SK-N-SH treated with all-trans-retinoic acid at 6 μM for 48 hours (cell line): ENCODE measurements at places on chromosomes 11 and 22.

GRCh38 chr11:8326337-8326736 is 62.7 kb upstream of the LMO1 start:
- no peak for ATAC-seq

- ATAC-seq, result peak; percentile 40
These were observed 827 bp downstream of the PHF21B start for GRCh38 chr22:45008751-45009605.

DNA sequence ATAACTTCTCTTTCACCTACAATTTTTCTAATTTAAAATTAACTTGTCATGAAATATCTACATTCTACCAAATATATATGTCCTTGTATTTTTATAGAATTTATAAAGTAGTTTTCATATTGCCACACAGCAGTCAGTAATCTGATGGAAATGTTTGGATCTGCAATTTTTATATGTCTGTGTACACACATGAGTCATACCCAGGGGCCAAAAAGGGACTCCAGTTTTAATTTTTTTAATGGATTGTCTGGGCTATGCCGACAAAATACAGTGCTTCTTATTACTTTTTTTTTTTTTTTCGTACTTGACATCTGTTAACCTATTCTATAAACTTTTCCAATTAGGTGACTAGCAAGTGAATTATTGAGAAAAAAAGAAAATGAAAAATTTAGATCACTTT is 6.3 kb downstream of the GUCY1A2 start:
- ATAC-seq, result peak; percentile 71

DNA sequence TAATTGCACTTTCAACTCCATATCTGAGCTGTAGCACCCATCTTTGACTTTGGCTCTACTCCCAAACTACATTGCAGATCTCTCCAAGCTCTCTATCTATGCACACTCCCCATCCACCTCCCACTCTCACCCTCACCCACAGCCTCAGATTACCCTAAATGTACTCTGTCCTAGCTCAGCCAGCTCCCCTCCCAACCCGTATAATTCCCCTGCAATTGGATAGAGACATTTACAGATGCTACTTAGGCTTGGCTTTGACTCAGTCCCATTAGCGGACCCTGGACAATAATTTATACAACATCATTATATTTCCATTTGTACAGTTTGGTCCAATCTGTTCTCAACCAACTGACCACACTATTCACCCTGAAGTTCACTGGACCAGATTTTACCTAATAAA is 338.9 kb upstream of the ANO3 start:
- ATAC-seq, result no peak

GRCh38 chr11:69598147-69598546 is 42.8 kb upstream of the CCND1 start:
- ATAC-seq, result peak; percentile 46; the same call in 1 of the 3 replicates

GRCh38 chr11:9821008-9821752 is 157.3 kb downstream of the SWAP70 start:
- peak; percentile 94 for ATAC-seq

- ATAC-seq, result no peak; the same call in 2 of the 3 replicates
These were observed 108.7 kb upstream of the PITPNB start for GRCh38 chr22:28027453-28028448.

DNA sequence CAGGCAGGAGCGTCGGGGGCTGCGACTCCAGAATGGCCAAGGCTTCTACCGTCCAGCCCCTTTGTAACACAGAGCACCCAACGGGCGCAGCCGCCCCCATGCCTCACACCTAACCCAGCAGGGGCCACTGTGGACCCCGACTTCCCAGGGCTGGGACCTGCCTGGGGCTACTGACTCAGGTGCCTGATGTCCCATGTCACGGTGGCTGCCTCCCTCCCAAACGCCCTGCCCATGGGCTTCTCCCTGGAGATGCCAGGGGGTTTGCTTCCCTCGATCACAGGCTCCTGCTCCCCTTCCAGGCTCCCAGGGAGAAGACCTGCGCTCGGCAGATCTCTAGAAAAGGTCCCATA is 84.0 kb downstream of the MYEOV start:
- no peak for ATAC-seq

GRCh38 chr11:104467404-104467803 is 303.5 kb upstream of the PDGFD start:
- no peak for ATAC-seq

DNA sequence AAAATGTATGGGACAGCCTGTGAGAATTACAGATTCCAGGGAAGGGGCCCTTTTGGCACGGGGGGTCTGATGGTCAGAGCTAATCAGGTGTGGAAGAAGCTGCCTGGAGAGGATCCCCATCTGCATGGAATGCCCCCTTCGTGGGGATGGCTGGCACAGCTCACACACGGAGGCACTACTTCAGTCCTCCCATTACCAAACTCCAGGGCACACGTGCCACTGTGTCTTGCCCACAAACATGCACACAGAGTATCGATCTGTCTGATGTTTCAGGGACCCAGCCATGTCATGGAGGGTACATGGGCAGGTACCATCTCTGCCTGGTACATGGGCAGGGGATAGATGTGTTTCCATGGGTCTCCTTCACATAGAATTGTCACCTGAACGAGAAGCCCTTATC is 14.7 kb downstream of the KCNQ1OT1 start:
- ATAC-seq, result no peak

DNA sequence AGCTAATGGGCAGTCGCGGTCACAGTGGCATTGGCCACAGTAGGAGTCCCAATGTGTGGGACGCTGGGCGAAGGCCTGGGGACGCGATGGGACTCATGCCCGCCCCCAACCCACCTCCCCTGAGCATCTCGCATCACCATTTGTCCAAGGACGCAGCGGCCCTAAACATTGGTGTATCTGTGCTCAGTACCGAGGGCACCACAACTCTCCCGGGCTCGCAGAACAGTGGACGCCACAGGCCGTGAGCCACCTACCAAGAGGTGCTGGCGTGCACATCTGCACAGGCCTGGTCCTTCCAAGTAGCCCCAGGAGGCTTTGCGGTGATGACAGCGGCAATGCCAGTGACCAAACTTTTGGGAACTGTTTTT is 27.3 kb downstream of the RRP7A start:
- ATAC-seq, result no peak

GRCh38 chr11:71355281-71355680 is 92.9 kb downstream of the DHCR7 start:
- ATAC-seq, result no peak

- ATAC-seq, result peak; percentile 93
These were observed 6.3 kb upstream of the KCNJ5 start for GRCh38 chr11:128884703-128885338.

DNA sequence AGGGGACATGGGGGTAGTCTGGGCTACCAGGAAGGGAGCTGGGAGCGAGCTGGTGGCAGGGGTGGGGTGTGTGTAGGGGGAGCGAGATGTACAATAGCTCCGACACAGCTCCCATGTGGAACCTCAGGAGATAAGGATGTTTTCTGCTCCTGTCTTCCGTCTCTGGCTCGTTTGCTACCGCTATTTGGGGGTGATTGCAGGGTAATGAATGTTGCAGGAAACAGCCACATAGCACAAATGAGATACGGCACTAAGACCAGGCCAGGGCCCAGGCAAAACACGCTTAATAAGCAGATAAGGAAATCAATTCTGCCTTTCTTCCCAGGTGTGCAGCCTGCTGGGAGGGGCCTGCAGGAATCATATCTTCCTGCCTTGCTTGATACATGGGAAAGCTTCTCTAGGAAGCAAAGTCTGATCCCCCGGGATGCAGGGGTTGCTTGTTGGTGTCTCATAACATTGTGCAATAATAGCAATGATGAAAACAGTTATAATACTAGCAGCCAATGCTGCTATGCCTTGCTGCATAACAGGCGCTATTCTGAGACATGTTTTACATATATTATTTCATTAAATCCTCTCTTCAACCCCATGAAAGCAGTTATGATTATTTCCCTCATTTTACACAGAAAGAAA is 158.7 kb downstream of the ST3GAL4 start:
- no peak for ATAC-seq

GRCh38 chr11:118291477-118292135 is 12.9 kb upstream of the CD3E start:
- ATAC-seq, result no peak

DNA sequence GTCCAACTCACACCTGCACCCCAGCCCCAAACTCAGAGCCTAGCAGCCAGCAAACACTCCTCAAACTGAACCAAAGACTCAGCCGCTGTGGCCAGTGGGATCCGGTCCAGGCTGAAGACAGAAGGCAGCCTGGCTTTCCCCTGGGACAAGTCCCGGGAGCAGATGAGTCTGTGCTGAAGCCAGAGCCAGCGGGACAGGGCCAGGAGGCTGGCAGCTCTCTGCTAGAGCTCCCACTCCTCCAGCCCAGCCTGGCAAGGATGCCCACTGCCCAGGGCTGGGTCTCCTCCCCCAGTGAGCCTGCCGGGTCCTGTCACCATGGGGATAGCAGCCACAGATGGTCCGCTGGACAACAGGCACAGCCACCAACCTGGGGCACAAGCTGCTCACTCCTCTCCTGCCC is 42.9 kb upstream of the PRR5 start:
- peak; percentile 59 for ATAC-seq

GRCh38 chr11:26335903-26336302 is 4.0 kb downstream of the ANO3 start:
- no peak for ATAC-seq

GRCh38 chr11:68855205-68855981 is 13.7 kb upstream of the CPT1A start:
- peak; percentile 42 for ATAC-seq

- ATAC-seq, result no peak
These were observed 68.5 kb upstream of the CARD18 start for GRCh38 chr11:105208019-105208418.

GRCh38 chr11:72230764-72231365 is 6.3 kb downstream of the INPPL1 start:
- no peak for ATAC-seq

DNA sequence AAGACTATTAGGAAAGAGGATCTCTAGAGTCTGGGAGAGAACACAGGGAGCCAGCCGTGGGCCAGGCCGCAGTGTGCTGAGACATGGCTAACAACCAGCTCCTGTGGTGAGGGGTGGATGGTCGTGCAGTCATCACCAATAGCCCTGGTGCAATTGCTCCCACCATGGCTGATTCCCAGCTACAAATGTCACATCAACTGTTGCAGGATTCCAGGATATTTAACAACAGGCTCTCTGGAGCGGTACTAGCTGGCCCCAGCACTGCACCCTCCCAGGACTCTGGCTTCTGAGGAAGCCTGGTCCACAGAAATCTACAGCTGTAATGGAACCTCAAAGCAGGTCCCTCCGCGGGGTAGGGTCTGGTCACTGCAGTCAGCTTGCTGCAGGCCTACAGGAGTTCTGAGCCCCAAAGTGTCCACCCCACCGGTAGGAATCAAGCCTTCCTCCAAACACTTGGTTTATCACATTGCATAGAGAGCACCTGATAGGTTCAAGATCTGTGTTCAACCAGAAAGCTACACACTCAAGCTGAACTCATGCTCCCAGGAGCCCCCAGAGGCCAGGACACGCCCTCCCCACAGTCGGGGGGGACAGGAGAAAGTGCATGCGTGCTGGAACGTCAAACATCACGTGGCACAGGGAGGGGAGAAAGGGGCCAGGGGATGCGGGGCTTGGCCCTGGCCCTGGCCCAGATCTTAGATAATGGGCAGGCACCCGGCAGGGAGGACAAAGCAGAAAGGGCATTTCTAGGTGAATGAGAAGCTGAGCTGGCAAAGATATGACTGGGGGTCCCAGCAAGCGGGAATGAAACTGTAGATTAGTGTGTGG is 609.0 kb downstream of the TBC1D22A start:
- no peak for ATAC-seq

DNA sequence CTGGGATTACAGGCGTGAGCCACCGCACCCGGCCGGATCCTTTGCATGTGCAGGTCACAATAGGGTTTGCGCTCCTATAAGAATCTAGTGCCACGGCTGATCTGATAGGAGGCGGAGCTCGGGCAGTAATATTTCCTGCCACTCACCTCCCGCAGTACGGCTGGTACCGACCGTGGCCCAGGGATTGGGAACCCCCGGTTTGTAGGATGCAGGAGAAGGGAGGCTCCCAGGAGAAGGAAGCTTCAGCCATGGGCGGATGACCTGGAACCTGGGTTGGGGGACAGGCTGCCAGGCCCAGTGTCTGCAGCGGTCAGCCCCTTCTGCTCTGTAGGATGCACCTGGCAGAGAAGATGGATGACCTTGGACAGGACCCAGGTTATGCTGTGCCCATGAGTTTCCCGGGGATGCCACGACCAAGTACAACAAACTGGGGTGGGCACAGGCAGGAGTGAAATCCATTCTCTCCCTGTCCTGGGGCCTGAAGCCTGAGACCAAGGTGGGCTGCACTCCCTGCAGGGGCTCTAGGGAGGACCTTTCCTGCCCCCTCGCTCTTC is 818.9 kb downstream of the BRD1 start:
- ATAC-seq, result no peak

- ATAC-seq, result no peak
These were observed 56.4 kb downstream of the DHCR7 start for GRCh38 chr11:71391796-71392195.

GRCh38 chr11:9664276-9665171 is 647 bp downstream of the SWAP70 start:
- ATAC-seq, result peak; percentile 79

- ATAC-seq, result no peak
These were observed 506.3 kb upstream of the LUZP2 start for GRCh38 chr11:23990346-23991164.

DNA sequence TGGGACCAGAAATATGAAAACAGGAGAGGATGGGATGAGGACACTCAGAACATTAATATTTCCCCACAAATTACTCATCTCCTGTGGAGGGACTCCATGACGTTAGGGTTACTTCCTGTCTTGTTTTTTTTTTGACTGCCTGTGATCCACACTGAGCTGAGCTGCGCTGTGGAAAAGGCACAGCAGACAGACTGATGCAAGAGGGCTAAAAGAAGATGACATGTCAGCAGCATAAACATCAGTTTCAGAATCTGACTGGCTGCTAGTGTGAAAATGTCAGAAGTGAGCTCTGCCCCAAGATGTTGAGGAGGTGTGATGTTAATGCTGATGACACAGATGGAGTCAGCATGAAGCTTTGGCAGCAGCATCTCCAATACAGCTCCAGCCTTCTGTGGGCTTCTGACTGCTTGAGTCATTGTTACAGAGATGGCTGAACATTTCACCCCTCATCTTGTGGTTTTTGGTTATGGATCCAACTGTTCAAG is 286.8 kb downstream of the BLID start:
- peak; percentile 96 for ATAC-seq

DNA sequence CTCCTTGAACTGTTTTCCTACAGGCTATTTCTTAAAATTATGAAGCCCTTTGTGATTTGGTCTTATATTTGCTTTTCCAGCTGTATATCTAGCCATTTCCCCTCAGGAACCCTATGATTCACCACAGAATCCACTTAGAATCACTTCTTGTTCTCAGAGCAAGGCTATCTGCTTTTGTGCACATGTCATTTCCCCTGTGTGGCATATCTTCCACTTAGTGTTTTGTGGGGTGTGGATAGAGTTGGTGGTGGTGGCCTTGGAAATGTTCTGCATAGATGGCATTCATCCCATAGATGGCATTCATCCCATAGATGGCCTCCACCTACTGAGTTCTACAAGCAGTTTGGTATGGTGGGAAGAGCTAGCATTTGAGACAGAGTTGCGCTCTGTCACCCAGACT is 44.7 kb downstream of the SWAP70 start:
- no peak for ATAC-seq

DNA sequence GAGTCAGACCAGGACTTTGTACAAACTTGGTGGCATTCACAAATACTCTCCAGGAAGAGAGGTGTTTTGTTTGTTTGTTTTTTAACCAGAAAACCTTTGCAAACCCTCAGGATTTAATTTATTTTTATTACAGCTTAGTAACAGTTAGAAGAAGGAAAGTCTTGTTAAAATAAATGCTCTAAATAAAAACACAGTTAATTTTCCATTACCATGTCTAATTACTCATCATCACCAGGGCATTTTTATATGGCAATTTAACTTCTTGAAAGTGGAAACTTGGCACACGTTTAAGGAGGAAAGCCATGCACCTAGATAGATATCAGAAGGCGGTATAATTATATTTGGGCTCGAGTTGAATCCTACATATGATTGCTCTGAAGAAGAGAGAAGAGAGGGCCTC is 7.4 kb downstream of the BARX2 start:
- no peak for ATAC-seq
